ENCODE measurements at places on chromosomes 2 and 18.

GRCh38 chr2:11974573-11974972, 228.1 kb downstream of the LPIN1 start:
- DNase-seq: no peak

- DNase-seq: no peak
Observed at GRCh38 chr2:196130039-196130825, 41.1 kb downstream of the STK17B start.

DNA sequence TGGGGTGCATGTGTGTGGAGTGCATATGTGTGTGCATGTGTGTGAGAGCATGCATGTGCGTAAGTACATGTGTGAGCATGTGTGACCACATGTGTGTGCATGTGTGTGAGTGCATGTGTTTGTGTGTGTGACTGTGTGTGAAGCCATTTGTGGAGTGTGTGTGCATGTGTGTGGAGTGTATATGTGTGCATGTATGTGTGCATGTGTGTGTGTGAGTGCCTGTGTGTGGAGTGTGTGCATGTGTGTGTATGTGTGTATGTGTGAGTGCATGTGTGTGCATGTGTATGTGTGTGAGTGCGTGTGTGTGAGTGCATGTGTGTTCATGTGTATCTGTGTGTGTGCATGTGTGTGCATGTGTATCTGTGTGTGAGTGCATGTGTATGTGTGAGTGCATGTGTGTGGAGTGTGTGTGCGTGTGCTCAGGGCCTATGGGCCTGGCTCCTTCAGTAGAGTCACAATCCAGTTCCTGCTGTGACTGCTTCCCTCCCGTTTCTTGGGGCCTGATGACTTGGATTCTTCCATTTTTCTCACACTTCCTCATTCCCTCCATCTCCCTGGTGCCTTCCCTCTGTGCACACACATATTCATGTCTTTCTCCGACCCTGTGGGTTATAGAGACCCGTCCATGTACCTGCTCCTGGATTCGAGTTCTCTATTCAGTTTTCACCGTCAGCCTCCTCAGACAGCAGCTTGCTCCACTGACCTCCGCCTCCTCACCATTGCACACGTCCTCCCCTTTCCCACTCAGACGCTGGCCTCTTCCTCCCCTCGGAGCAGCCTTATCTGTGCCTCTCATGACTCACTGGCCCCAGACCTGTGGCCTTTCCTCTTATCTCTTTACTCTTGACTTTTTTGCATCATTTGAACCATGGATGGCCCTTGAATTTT, 25.2 kb downstream of the TOGARAM2 start:
- no peak for DNase-seq

GRCh38 chr2:157905092-157905491, 29.0 kb upstream of the ACVR1 start:
- DNase-seq: no peak

Measured in left ventricle myocardium inferior (tissue), 1 donor.